ENCODE measurements at places on chromosomes 12 and 14.
A peak's percentile ranks its signal among the peaks of the same experiment; 100 is the strongest.

DNA sequence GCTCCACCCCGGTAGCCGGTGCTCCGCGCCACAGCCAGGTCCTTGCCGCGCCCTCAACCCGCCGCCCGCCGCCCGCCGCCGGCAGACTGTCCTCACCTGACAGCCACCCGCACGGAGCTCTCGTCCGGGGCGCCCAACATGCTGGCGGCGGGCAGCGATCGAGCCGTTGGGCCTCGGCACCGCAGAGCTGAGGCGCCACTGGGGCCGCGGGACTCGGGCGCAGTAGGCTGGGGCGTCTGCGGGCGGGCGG is 164 bp downstream of the KIF21A start:
- no peaks in the 10 kb centered on the region for H3K36me3 ChIP-seq
- peak overlapping the region; percentile 49 for H3K4me3 ChIP-seq
- no peak for DNase-seq
- peak overlapping the region; percentile 13 for H3K27ac ChIP-seq
- H3K27me3 ChIP-seq = no peaks in the 10 kb centered on the region

GRCh38 chr12:105279460-105280056 is 43.6 kb upstream of the APPL2 start:
- no peak overlapping the region for H3K4me3 ChIP-seq
- H3K36me3 ChIP-seq = no peaks in the 10 kb centered on the region
- DNase-seq = no peak
- H3K27me3 ChIP-seq = no peaks in the 10 kb centered on the region
- H3K27ac ChIP-seq = no peak overlapping the region

GRCh38 chr14:103693515-103693914 is 21.7 kb downstream of the XRCC3 start:
- no peak overlapping the region for H3K4me3 ChIP-seq
- H3K27ac ChIP-seq = no peak overlapping the region
- no peaks in the 10 kb centered on the region for H3K27me3 ChIP-seq
- no peak for DNase-seq
- peaks cover 3% of the 10 kb centered on the region for H3K36me3 ChIP-seq
- H3K4me1 ChIP-seq = no peaks in the 10 kb centered on the region

- no peak for DNase-seq
- no peak overlapping the region for H3K27ac ChIP-seq
- H3K4me1 ChIP-seq = peaks cover 12% of the 10 kb centered on the region
- no peak overlapping the region for H3K4me3 ChIP-seq
Observed at GRCh38 chr12:98295681-98296080, 219.7 kb upstream of the TMPO start.

- no peaks in the 10 kb centered on the region for H3K27me3 ChIP-seq
- H3K4me3 ChIP-seq = no peak overlapping the region
- no peaks in the 10 kb centered on the region for H3K36me3 ChIP-seq
- no peak overlapping the region for H3K27ac ChIP-seq
Observed at GRCh38 chr12:92078167-92079053, 67.2 kb downstream of the BTG1 start.

GRCh38 chr12:103712216-103712615 is 125.1 kb downstream of the STAB2 start:
- DNase-seq = no peak
- H3K36me3 ChIP-seq = no peaks in the 10 kb centered on the region
- no peaks in the 10 kb centered on the region for H3K27me3 ChIP-seq
- H3K4me1 ChIP-seq = no peaks in the 10 kb centered on the region

All from mesendoderm (in vitro differentiated cells).